Kidney epithelial cell (primary cell): ENCODE measurements at places on chromosomes 11 and 22. TPM values are rescaled to one million over a fixed set of nuclear protein-coding genes. Genes with fewer than 3 reads are reported as not detected.

CELSR1 gene
- 180 and 210 TPM in 2 replicates for total RNA-seq

A4GALT gene
- 12.7 and 13.6 TPM in 2 replicates for total RNA-seq

LINC01488 gene
- not detected in 2 replicates for total RNA-seq

APOA4 gene
- not detected in 2 replicates for total RNA-seq

GDPD4 gene
- 0.08 TPM in 1 of 2 replicates, not detected in the other for total RNA-seq

CBY1 gene
- total RNA-seq = 23.7 and 25.0 TPM in 2 replicates

UBQLN3 gene
- not detected in 2 replicates for total RNA-seq

RNH1 gene
- total RNA-seq = 229 and 251 TPM in 2 replicates

BRSK2 gene
- 0.75 and 2.4 TPM in 2 replicates for total RNA-seq

ABTB2 gene
- 26.8 and 27.7 TPM in 2 replicates for total RNA-seq

XKR3 gene
- total RNA-seq = not detected in 2 replicates
